Esophagus squamous epithelium (tissue), 5 donors: ENCODE measurements at places on chromosomes 7 and 10. TPM values are rescaled to one million over a fixed set of nuclear protein-coding genes. Genes with fewer than 3 reads are reported as not detected.

GRCh38 chr10:22609251-22609650, 105.1 kb downstream of the PIP4K2A start:
- DNase-seq = no peak

- no peak for DNase-seq
Observed at GRCh38 chr10:22959292-22959691, 31.4 kb downstream of the ARMC3 start.

- DNase-seq = no peak
Observed at GRCh38 chr10:102565793-102566192, 62.0 kb downstream of the SUFU start.

DNA sequence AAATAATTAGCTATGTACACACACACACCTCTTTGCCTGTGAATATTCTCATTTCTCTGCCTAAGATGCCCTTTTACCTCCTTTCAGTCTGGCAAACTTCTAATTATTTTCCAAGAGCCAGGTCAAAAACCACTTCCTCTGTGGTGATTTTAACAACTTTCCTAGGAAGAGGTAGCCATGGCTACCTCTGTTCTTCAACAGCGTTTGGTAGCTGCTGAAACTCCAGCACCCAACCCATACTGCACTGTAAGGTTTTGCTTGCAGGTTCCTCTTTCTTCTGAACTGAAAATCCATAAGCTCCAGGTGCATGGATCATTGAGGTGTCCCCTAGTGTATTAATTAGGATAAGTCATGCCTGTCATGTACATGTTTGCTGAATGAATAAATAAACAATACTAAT, 25.6 kb downstream of the NRCAM start:
- no peak for DNase-seq

DNA sequence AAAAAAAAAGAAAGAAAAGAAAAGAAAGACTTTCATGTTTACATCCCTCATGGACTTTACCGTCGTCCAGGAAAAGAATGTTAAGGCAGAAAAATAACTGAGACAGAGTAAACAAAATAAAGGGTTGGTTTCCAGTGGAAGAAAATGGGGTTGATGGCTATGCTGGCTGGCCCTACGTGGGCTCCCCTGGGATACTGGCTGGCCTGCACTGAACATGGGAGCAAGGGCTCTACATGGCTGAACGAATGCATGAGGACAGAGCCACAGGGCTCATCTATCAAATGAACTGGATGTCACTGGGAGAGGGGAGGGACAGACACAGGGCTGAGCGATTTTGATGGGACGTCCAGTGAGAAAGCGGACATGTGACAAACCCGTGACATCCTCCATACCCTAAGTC, 2.5 kb upstream of the UCMA start:
- DNase-seq = no peak

GRCh38 chr10:37812290-37812689, 45.1 kb downstream of the ZNF248 start:
- DNase-seq = no peak

GRCh38 chr10:15242261-15242840, 73.9 kb upstream of the NMT2 start:
- DNase-seq = no peak

GRCh38 chr10:30591249-30591670, 38.3 kb downstream of the LYZL2 start:
- no peak for DNase-seq

DNA sequence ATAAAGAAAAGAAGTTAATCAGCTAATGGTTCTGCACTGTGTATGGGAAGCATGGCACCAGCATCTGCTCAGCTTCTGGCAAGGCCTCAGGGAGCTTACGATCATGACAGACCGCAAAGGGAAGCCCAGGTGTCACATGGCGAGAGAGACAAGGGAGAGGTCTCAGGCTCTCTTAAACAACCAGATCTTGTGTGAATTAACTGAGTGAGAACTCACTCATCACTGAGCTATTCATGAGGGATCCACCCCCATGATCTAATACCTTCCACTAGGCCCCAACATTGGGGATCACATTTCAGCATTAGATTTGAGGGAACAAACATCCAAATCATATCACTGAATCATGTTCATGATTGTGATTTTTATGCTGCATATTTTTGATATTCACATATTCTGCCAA, 5.8 kb downstream of the USP54 start:
- DNase-seq = no peak

DNA sequence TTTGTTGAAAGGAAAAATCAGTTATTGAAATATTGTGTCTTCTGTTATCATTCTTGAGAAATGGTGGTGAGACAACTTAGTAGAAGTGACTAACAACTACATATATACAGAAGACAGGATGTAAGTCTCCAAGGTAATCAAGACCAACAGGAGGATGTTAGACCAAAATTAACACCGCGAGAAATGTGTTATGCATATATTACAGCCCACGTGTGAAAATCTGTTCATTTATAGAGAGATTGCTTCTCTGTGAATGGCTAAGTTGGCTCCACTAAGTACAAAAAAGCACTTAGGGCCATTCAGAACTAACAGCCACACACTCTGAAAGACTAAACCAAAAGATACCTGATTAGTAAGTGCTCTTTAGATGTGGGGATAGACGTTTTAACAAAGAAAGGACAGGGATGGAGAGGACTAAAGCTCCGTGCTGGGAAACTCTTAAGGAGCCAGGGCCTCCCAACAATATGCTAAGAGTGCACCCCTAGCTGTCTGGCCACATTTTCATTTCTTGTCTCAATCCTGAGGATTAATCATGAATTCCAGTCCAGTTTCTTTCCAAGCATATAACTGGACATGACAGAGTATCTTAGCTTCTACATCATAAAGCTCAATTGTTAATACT, 26.5 kb downstream of the HDAC9 start:
- DNase-seq = no peak

DNA sequence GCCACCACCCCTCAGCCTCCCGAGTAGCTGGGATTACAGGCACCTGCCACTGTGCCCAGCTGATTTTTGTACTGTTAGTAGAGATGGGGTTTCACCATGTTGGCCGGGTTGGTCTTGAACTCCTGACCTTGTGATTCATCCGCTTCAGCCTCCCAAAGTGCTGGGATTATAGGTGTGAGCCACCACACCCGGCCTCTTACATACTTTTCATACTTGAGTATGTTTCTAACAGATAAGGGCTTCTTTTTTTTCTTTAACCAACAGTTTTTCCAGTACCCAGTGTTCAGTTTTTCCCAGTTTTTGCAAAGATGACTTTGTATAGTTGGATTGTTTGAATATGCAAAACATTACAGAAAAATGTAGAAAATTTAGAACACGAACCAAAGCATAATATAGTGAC, 7.7 kb downstream of the EIF4H start:
- no peak for DNase-seq

GRCh38 chr7:77819021-77819420, 20.4 kb downstream of the PHTF2 start:
- DNase-seq = no peak

DNA sequence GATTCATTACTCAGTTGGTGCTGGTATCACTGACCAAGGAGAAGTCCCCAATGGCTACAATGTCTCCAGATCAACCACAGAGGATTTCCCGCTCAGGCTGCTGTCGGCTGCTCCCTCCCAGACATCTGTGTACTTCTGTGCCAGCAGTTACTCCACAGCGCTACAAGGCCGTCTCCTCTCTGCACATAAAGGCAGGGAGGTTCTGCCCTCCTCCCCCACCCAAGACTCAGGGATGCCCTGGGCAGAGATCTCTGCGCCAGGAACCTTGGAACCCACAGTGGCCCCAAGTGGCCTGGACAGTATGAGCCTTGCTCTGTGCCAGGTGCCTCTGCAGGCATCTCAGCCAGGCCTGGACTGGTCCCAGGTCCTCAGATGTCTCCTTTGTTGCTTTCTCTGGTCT, 193.4 kb upstream of the PRSS58 start:
- no peak for DNase-seq

- DNase-seq = no peak
Observed at GRCh38 chr10:132929953-132930548, 12.3 kb downstream of the CFAP46 start.

DNA sequence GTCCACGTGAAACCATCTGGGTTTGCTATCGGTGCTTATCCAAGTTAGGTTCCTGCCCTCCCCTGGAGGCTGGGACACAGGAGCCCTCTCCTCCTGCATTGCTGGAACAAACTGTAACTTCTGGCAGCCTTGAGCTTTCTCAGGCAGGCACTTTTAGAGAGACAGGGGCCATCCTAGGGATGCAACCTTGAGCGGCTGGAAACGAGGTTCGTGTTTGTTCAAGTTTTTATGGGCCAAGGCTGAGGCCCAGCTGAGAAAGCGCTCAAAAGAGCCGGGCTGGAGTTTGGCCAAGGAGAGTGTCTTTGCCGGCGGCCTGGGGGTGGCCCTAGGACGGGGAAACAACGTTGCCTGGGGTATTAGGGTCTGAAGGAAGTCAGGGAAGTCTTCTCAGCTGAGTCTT, 5.5 kb upstream of the MMD2 start:
- no peak for DNase-seq

DNA sequence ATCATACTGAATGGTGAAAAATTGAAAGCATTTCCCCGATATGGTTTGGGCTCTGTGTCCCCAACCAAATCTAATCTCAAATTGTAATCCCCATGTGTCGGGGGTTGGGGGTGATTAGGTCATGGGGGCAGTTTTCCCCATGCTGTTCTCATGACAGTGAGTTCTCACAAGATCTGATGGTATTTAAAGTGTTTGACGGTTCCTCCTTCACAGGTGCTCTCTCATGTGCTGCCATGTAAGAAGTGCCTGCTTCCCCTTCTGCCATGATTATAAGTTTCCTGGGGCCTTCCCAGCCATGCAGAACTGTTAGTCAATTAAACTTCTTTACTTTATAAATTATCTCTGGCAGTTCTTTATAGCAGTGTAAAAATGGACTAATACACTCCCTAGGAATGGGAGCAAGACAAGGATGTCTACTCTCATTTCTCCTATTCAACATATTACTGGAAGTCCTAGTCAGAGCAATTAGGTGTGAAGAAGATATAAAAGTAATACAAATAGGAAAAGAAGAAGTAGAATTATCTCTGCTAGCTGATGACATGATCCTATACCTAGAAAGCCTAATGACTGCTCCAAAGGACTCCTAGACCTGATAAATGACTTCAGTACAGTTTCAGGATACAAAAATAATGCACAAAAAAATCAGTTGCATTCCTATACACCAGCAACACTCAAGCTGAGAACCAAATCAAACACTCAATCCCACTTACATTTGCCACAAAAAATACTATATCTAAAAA, 260.6 kb downstream of the RNLS start:
- no peak for DNase-seq

The MDH2 gene
- 92.5 TPM for total RNA-seq

The NRP1 gene
- 5.8 TPM for total RNA-seq

The UPP1 gene
- 21.5 TPM for total RNA-seq

The VWDE gene
- total RNA-seq = 0.87 TPM

The MYPN gene
- total RNA-seq = not detected
